Bone marrow (tissue), 2 donors: ENCODE measurements at places on chromosomes 2 and 18.

DNA sequence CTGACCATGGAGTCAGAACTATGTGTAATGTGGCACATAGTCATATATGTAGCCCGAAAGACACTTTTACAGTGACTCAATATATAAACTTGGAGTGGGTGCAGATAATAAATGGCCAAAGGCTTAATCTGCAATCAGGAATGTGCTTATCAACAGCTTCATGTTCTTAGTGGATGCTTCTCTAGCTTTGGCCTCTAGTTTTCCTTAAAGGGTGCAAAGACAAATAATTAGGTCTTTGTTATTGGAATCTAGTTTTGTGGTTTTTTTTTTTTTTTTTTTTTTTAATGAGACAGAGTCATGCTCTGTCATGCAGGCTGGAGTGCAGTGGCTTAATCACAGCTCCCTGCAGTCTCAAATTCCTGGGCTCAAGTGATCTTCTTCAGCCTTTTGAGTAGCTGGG is 625.6 kb downstream of the EPHA4 start:
- DNase-seq, result no peak

DNA sequence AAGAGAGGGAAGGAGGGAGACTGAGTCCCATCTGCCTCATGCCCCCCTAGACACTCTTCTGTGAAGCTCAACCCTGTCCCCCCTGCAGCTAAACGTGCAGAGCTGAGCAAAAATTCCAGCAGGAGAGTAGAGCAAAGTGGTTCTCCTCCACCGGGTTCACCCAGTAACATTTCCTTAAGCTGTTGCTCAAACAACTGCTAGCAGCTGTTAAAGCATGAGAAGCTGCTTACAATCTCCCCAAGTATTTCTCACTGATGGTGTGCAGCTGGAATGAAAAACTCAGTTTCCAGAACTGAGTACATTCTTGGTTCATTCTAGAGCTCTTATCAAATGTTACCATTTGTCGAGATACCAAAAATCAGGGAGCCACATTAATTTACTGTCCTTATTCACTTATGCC is 92.3 kb downstream of the STK39 start:
- no peak for DNase-seq

DNA sequence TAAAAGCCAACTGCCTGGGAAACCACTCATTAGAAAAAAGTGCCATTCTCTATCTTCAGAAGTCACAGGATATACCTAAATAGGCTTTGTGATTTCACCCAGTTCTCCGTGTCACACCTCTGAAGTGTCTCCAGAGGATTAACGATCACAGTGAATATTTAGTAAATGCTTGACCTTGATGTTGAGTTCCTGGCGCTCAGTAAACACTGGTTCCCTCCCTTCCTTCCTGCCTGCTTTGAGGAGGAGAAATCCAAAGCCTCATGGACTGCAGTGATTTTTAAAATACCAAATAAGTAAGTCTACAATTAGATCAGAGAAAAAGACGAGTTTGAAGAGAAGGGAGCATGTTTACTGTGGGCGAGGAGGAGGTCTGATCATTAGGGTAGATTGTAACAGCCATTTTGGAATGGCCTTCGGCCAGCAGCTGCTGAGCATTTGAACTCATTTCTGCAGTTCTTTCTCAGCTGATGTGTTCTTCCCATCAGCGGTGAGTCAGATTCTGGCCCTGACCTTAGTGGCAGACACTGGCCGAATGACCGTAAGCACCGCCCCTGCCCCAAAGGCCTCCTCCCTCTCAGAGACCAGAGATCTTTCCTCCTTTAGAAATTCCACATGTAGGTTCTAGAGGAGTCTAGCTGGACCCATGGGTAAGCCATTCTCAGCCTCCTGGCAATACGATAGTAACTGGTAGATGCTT is 62.1 kb upstream of the SLC16A14 start:
- DNase-seq, result no peak

DNA sequence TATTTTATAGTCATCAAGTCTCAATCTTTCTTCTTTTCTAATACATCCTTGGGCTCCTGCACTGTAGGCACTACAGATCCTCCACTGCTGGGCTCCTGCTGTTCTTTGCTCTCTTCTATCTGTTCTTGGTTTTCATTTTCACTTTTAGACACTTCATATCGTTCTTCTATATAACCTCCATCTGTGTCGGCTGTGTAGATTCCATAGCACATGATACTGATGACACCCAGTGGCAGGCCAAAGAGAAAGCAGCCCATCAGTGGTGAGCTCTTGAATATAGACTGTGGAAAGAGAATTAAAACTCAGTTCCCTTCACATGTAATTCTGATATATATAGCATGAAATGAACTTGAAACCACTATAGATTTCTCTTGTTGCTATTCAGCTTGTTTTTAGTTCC is 38.0 kb downstream of the TMX3 start:
- no peak for DNase-seq

DNA sequence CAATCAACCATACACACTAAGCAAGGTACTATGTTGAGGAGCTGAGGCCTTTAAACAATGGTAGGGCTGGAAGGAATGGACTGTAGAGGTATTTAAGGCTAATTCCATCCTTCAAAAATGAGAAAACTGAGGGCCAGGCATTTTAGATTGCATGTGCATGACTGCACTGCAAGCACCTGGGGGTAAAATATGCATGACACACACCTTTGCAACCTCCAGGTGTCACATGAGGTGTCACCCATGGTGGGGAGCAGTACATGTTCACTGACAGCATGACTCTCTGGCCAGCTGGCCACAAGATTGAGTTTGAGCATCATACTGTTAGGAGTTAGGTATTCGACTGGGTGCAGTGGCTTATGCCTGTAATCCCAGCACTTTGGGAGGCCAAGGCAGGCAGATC is 182.8 kb downstream of the ZBTB7C start:
- no peak for DNase-seq

DNA sequence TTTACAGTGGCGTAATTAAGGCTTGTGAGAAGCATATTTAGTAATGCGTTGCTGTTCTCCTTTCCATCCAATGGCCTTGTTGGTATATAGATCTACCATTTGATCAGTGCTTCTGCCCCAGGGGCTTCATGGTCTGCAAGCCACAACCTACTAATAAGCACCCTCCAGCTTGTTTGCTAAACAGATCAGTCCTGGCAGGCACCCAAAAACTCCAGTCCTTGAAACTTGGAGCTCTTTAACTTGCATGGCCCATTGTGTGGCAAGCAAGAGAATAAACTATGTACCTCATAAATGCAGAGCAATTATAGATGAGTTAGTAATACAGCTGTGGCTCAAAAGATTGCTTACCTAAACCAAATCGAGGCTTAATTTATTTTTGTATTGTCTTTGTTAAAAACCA is 158.5 kb downstream of the FTCDNL1 start:
- no peak for DNase-seq

GRCh38 chr2:36707050-36707449 is 10.5 kb downstream of the VIT start:
- no peak for DNase-seq

GRCh38 chr2:98588880-98589431 is 19.4 kb downstream of the COA5 start:
- DNase-seq, result no peak

GRCh38 chr18:42961298-42961697 is 154.2 kb downstream of the RIT2 start:
- DNase-seq, result no peak

DNA sequence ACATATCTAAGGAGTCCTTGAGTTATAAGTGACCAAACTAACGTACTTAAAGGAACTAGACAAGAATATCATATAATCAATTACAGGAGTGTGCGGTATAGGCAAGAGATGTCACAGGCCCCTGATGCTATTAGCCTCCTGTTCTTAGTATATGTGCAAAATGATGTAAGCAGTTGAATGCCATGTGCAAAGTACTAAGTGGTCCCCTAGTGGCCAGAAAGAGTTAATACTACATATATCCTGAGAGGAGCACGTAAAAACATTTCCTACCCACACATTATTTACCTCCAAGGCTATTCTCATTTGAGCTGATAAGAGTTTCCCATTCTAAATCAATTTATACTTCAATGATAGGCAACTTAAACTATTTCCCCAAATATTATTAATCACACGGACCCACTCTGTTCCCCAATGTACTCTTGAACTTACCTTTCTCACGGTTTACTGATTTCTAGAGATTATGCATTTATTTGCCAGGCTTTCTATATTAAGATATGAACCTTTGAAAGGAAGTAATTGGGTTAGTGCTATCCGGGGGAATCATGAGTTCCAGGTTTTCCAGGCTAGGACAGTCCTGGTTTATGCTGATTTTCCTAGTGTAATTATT is 158.0 kb upstream of the KLHL14 start:
- peak; percentile 10 for DNase-seq

- no peak for DNase-seq
Measured at GRCh38 chr2:35168351-35168750, 1187.2 kb upstream of the CRIM1 start.

GRCh38 chr18:76741346-76741745 is 81.0 kb upstream of the ZNF236 start:
- DNase-seq, result no peak

DNA sequence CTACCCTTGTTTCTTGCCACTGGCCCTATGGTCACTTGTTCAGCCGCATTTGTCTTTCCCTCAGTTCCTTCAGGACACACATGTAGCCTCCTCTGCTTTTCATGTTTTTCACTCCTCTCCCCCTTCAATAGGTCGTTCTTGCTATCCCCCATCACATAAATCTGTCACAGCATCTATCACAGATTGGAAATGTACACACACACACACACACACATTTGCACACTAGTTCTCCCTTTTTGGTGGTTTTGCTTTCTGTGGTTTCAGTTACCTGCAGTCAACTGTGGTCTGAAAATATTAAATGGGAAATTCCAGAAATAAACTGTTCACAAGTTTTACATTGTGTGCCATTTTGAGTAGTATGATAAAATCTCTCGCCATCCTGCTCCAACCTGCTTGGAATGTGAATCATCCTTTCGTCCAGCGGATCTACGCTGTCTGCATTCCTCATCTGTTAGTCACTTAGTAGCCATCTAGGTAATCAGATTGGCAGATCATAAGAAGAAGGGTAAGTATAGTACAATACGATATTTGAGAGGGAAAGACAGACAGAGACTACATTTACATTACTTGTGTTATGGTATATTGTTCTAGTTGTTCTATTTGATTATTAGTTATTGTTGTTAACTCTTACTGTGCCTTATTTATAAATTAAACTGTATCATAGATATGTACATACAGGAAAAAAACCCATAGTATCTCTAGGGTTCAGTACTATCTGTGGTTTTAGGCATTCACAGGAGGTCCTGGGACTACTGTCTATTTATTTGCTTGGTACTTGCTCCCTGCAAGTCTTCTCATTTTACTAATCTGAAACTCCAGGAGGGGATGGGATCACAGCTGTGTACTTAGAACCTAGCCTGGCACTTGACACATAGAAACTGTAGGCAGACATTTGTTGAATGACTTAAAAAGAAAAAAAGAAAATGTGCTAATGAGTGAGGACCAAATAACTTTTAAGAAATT is 86.1 kb upstream of the PNPT1 start:
- DNase-seq, result no peak

- DNase-seq, result no peak
Measured at GRCh38 chr18:55189972-55190371, 230.7 kb upstream of the CCDC68 start.

GRCh38 chr2:24115057-24115456 is 8.1 kb downstream of the PFN4 start:
- no peak for DNase-seq

- no peak for DNase-seq
Measured at GRCh38 chr2:161239326-161240109, 68.7 kb upstream of the PSMD14 start.

GRCh38 chr2:26630669-26631360 is 10.4 kb downstream of the CIB4 start:
- DNase-seq, result no peak

DNA sequence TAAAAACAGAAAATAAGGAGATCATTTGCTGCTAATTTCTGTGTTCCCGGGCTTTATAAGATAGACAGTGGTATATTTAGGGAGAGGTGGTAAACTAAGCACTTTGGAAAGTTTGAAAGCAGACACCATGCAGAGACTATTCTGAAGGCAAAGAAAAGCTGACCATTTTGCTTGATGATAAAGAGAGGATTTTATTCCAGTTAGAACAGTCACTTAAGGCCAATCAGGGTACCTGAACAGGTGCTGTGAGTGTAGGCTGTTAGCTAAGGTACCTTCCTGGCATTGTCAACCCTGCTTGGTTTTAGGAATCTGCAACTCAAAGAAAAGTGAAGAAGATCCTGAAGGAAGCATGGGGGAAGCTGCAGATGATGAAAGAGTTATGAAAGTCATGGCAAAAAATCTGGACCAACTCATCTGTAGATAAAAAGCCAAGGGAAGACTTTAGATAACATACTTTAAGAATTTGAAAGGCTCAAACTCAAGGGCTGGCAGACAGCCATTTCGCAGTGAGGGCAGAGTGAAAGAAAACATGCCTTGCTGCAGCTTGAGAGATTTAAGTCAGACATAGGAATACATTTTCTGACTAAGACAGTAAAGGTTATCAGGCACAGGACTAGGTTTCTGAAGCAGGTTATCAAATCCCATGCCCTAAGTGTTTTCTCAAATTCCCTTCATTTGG is 80.1 kb upstream of the ARL5A start:
- no peak for DNase-seq

DNA sequence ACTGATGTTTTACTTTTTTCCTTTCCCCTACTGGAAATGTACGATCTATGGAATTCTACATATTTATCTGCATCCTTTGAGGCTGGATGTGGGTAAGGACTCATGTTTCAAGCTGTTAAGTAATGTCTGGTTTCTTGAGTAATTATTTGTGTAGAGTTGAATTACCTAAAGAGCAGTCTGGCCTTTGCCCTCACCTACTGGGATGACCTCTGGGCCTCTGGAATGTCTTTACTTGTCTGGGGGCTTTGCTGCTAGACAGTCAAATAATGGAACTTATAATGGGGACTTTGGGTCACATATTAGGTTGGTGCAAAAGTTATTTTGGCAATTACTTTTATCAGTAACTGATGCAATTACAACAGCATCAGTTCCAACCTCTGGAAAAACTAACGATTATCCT is 244.7 kb downstream of the CCDC178 start:
- DNase-seq, result no peak

GRCh38 chr2:150647943-150648342 is 160.5 kb upstream of the RND3 start:
- no peak for DNase-seq

- DNase-seq, result no peak
Measured at GRCh38 chr18:78582898-78583738, 396.5 kb upstream of the SALL3 start.

GRCh38 chr2:143802871-143803650 is 673.8 kb downstream of the ARHGAP15 start:
- DNase-seq, result no peak

DNA sequence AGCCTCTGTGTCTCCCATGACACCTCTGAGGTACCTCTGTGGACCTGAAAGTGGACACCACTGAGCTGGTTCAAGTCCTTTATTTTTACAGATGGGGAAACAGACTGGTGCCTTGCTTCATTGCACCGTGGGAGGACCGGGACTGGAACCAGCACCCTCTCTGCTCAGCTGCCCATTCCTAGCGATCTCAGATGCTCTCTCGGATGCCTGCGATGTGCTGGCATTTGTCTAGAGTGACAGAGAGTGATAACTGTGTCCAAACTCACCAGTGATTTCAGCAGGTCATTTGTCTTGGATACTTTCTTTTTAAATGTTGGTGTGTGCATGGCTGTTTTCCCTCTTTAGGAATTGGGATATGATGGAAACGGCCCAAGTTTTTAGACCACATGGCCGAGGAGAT is 30.1 kb upstream of the LYPD6B start:
- DNase-seq, result no peak
